ENCODE measurements at places on chromosomes 6 and 20.

GRCh38 chr6:2111162-2111677 is 134.2 kb downstream of the GMDS start:
- peak; percentile 12 for DNase-seq

- DNase-seq, result no peak
These were observed 579.0 kb upstream of the FLRT3 start for GRCh38 chr20:14916360-14916920.

GRCh38 chr20:35271904-35272303 is 6.0 kb downstream of the MMP24OS start:
- DNase-seq, result no peak

GRCh38 chr6:92044312-92044711 is 1375.0 kb downstream of the EPHA7 start:
- no peak for DNase-seq

- DNase-seq, result no peak
These were observed 42.0 kb upstream of the LY86 start for GRCh38 chr6:6546318-6547109.

- peak; percentile 41 for DNase-seq
These were observed 24.1 kb upstream of the ARFGEF2 start for GRCh38 chr20:48897305-48898010.

DNA sequence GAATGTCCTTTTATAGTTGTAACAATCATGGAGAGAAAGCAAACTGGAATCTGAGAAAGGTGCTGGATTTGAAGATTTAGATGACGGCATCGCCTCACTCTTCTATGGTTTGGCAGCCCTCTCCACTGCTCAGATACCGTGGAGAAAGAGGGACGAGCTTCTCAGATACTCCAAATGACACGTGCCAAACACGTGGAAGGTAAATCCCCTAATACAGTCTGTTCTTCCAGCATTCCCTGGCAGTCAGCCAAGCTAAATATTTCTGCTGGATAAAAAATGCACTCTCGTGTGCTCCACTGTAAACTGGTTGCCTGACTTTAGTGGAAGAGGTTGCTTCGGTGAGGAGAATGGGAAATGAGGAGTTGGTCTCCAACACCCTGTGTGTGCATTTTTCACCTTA is 16.7 kb upstream of the PRDM1 start:
- DNase-seq, result peak; percentile 53

- no peak for DNase-seq
These were observed 246.9 kb upstream of the ZFP64 start for GRCh38 chr20:52438326-52438963.

DNA sequence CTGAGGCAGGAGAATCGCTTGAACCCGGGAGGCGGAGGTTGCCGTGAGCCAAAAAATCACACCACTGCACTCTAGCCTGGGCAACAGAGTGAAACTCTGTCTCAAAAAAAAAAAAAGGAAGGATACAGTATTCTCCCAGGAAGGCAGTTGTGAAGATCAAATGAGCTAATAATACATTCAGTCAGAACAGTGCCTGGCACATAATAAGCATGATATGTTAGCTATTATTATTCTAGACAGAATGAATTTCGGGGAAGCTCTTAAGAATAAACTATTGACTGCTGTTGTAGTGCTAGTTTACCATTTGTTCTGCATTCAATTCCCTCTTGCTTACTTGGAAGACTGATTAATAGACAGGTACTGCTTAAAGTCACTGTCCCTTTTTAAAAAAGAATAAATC is 40.6 kb downstream of the NDUFAF5 start:
- no peak for DNase-seq

- peak; percentile 4 for DNase-seq
These were observed 24.6 kb upstream of the SERPINB1 start for GRCh38 chr6:2866171-2866846.

GRCh38 chr6:33599413-33599938 is 19.4 kb upstream of the BAK1 start:
- peak; percentile 39 for DNase-seq

DNA sequence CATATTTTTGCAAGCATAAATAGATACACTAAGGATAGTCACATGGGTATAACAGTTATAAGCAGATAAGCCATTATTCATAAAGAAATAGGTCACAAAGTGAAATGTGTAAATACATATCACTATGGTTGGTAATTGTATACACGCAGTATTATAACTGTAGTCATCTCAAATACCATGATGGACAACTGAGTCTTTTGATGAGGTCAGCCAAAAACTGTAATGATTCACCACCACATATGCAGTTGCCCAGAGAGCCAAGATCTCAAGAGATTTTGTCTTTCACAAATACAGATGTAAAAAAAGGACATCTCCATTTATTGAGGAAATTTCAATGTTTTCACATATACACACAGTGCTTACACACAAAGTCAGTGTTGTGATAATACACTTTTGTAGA is 28.3 kb downstream of the ZNF292 start:
- DNase-seq, result no peak

GRCh38 chr6:158554611-158555361 is 5.1 kb upstream of the TMEM181 start:
- DNase-seq, result no peak

GRCh38 chr20:17442588-17442987 is 88.6 kb downstream of the BFSP1 start:
- no peak for DNase-seq

DNA sequence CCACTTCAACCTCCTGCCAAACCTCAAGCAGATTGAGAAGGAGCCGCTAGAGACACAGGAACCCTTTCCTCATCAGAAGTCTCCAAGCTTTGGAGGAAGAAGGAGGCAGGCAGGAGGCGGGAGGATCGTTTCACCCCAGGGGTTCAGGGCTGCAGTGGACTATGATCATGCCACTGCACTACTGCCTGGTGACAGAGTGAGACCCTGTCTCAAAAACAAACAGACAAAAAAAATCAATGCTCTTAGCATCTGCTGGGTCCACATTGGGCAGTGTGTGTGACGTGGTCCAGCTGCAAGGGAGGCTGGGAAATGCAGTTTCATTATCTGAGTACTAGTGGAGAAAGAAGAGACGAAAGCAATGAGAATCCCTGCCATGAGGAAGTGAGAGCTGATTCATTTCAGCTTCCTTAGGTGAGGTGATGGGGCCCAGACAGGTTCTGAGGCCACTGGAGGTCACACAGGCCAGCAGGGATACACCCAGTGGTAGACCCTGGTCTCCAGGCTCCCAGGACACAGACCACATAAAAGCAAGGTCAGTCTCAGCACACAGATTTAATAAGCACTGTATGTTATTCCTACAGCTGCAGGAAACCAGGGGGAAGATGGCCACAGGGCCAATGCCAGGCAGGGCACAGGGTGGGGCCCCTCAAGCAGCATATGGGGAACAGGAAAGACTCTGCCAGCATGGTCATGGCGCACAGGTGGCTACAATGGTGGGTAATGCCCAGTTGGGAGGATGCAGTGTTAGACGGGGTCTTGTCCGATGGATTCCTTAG is 4.3 kb downstream of the GFRA4 start:
- DNase-seq, result no peak

- no peak for DNase-seq
These were observed 139.3 kb downstream of the UNC5CL start for GRCh38 chr6:40899684-40900155.

GRCh38 chr6:137402143-137402680 is 92.0 kb downstream of the OLIG3 start:
- no peak for DNase-seq

- no peak for DNase-seq
These were observed 162.4 kb upstream of the QKI start for GRCh38 chr6:163252061-163252591.

GRCh38 chr6:111231090-111231459 is 143.8 kb downstream of the SLC16A10 start:
- no peak for DNase-seq

GRCh38 chr6:42049116-42049809 is 1.1 kb upstream of the TAF8 start:
- no peak for DNase-seq

DNA sequence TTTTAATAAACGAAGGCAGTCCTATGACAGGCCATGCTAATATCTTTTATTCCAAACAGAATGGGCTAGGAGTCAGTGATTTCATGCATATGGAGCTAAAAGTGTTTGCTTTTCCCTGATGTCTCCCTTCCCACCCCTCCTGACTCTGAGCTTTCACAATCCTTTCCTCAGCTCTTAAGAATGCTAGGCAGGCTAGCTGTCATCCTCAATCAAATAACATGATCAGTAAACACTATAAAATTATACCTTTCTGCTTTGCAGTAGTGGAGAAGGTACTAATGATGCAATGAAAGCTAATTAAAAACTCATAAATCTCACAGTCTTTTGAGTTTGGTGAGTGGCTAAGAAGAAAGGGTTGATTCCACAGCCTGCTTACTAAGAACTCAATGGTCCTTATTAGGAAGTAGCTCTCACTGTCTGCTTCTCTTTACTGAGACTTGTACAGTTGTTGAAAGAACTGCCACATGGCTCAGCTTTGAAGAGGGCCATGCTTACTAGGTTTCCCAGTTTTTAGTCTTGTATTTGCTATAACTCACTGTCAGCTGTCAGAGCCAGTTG is 250.9 kb upstream of the JAG1 start:
- no peak for DNase-seq

- DNase-seq, result no peak
These were observed 397 bp downstream of the WDR27 start for GRCh38 chr6:169701311-169701953.

GRCh38 chr6:130424710-130425109 is 58.9 kb downstream of the TMEM200A start:
- DNase-seq, result no peak

DNA sequence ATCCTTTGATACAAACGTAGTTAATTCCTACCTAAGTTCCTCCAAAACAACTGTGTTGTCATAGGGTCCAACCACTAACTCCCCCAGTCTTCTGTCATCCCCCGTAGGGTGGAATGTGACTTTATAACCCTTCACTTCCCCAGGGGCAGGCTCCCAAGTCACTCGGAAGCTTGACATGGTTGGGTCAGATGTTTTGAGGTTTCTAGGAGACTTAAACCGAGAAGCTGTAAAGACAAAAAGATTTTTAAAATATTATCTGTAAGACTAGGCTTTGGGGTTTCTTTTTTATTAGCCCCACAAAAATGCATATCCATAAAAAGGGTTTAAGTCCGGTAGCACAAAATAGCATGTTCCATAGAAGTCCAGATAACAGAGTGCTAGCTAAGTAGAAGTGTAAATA is 50.2 kb downstream of the COL12A1 start:
- no peak for DNase-seq

DNA sequence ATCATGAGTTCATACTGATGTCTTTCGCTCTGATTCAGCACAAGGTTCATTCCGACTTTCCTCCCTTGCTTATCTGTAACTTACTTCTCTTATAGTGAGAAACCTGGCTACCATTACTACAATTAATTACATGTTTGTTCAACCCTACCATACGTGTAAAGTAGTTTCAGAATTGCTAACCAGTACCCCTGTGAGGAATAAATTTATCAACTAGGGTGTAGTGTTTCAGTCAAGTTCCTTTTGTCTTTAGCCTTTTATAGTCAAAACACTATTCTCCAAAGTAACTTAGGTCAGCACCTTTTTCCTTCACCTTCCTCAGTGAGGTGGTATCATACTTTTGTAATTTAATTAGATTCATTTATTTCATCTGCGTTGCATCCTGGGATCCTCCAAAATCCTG is 64.9 kb downstream of the MAP3K4 start:
- no peak for DNase-seq

DNA sequence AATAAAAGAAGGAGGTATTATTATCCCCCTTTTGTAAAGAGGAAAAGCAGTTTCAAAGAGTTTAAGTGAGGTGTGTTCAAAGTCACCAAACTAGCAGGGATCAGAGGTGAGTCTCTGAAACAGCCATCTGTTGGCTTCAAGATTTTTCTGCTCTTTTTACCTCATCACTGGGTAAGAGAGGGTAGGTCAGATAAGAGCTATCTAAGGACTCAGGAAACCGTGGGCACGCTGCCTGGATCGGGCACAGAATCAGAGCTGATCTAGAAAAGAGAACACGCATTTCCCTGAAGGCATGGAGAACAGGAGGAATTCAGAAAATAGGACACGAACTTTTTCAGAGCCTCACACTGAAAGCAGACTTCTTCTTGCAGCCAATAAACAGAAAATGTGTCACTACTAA is 65.8 kb upstream of the LY86 start:
- no peak for DNase-seq

- no peak for DNase-seq
These were observed 204.1 kb downstream of the SIM1 start for GRCh38 chr6:100260584-100260983.

DNA sequence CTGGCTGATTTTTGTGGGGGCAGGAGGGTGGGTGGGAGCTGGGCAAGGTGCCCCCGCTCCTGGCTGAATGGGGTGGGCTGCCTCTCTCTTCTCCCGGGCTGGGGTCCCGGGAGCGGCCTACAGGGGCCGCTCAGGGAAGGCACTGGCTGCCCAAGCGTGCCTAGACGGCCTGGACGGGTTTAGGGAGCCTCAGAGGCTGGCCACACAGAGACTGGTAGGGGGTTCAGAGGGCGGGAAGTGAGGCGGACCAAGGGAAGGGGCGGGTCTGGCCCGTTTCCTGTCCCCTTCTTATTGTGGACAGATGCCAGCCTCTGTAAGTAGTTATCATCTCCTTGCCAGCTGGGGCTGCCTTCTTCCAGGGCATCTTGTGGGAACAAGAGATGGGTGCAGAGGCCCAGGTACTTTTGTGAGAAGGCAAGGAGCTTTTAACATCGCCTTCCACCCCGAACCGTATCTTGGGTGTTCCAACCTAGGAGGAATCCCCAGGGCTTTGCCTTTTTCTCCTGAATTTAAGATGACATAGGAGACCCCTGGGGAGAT is 437 bp downstream of the CD40 start:
- no peak for DNase-seq

GRCh38 chr20:59289994-59290393 is 10.4 kb upstream of the EDN3 start:
- no peak for DNase-seq

GRCh38 chr20:24853916-24854315 is 95.2 kb upstream of the CST7 start:
- DNase-seq, result no peak

GRCh38 chr6:157586476-157587126 is 205.6 kb downstream of the ZDHHC14 start:
- no peak for DNase-seq

- DNase-seq, result no peak
These were observed 275.3 kb downstream of the HIVEP2 start for GRCh38 chr6:142669471-142670351.

DNA sequence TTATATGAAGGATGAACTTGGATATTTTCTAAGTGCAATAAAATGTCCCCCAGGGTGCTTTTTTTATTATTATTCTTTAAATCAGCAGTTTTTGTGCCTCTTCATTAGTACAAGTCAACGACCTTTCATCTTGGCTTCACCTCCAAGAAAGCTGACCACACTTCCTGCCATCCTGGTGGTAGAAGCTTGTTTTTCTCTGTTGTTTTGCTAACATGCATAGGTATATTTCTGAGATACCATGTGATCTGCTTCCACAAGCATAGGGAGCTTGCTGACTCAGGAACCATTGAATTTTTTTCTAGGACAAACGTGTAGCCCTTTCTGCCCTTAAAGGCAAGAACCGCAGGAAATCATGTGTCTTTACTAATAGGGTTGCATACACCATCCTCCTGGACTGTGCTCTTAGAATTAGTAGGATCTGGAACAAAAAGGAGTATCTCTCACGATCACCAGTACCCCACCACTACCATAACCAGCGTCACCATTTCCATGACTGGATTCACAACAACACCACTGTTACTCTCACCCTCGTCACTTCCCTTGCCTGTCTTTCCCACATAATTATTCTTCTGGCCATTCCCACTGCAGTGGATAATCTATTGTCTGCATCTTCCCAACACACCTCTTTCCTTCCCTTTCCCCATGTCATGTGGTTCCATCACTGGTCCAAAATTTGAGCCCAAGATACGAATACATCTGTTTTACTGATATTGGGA is 207.1 kb downstream of the MAFB start:
- DNase-seq, result no peak

- DNase-seq, result no peak
These were observed 13.6 kb downstream of the POU3F2 start for GRCh38 chr6:98847779-98848538.

- peak; percentile 48 for DNase-seq
These were observed 3.5 kb upstream of the EFHC1 start for GRCh38 chr6:52416629-52417151.
